ENCODE measurements at places on chromosomes 4 and X.

DNA sequence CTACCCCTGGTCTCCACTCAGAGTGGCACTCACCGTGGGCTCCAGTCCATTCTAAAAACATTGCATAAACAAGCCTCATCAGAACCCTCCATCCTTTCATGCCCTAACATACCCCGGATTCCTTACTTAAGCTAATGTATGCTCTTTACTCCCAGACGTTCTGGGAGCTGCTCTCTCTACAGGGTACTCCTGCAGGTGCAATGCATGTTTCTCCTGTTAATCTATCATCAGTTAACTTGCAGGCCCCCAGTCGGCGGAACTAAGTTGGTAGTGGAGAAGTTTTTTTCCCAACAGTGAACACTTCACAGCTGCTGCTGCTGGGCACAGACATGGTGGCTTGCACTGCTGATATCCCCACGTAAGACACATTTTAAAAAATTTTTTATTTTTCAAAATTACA is 161.6 kb upstream of the FAT1 start:
- no peaks in the 10 kb centered on the region for H3K27me3 ChIP-seq
- DNase-seq, result no peak
- no peak overlapping the region for H3K27ac ChIP-seq
- H3K4me1 ChIP-seq, result no peaks in the 10 kb centered on the region
- H3K36me3 ChIP-seq, result no peaks in the 10 kb centered on the region

GRCh38 chr4:1516881-1517480 is 110.7 kb upstream of the NKX1-1 start:
- H3K27ac ChIP-seq, result no peak overlapping the region
- H3K4me1 ChIP-seq, result no peaks in the 10 kb centered on the region
- no peak for DNase-seq
- no peak overlapping the region for H3K4me3 ChIP-seq

- DNase-seq, result no peak
- no peaks in the 10 kb centered on the region for H3K36me3 ChIP-seq
- H3K4me3 ChIP-seq, result no peak overlapping the region
- no peaks in the 10 kb centered on the region for H3K4me1 ChIP-seq
These were observed 7.5 kb downstream of the PCDH10 start for GRCh38 chr4:133156556-133156955.

- H3K27me3 ChIP-seq, result no peaks in the 10 kb centered on the region
- no peaks in the 10 kb centered on the region for H3K4me1 ChIP-seq
- no peaks in the 10 kb centered on the region for H3K36me3 ChIP-seq
- no peak overlapping the region for H3K4me3 ChIP-seq
- H3K27ac ChIP-seq, result no peak overlapping the region
- no peak for DNase-seq
These were observed 25.3 kb downstream of the IQCM start for GRCh38 chr4:149790172-149790907.

GRCh38 chrX:24761306-24761705 is 67.6 kb downstream of the POLA1 start:
- H3K27ac ChIP-seq, result no peak overlapping the region
- no peak for DNase-seq

GRCh38 chrX:2819345-2820135 is 9.2 kb upstream of the GYG2 start:
- H3K27me3 ChIP-seq, result no peaks in the 10 kb centered on the region
- H3K36me3 ChIP-seq, result no peaks in the 10 kb centered on the region
- no peak overlapping the region for H3K4me3 ChIP-seq
- DNase-seq, result no peak
- H3K4me1 ChIP-seq, result no peaks in the 10 kb centered on the region
- H3K27ac ChIP-seq, result no peak overlapping the region

DNA sequence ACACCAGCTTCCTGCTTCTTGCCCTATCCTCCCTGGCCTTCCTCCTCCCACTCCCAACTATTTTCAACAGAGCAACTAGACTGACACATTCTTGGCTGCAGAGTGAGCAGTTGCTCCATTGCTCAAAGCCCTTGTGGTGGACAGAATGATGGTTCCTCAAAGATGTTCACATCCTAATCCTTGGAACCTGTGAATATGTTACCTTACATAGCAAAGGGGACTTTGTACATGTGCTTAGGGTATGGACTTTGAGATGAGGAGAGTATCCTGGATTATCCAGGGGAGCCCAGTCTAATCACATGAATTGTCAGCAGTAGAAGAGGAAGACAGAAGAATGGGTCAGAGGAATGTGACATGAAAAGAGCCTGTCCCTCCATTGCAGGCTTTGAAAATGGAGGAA is 24.9 kb upstream of the HOPX start:
- H3K27me3 ChIP-seq, result no peaks in the 10 kb centered on the region
- no peaks in the 10 kb centered on the region for H3K4me1 ChIP-seq
- H3K4me3 ChIP-seq, result no peak overlapping the region
- no peaks in the 10 kb centered on the region for H3K36me3 ChIP-seq

DNA sequence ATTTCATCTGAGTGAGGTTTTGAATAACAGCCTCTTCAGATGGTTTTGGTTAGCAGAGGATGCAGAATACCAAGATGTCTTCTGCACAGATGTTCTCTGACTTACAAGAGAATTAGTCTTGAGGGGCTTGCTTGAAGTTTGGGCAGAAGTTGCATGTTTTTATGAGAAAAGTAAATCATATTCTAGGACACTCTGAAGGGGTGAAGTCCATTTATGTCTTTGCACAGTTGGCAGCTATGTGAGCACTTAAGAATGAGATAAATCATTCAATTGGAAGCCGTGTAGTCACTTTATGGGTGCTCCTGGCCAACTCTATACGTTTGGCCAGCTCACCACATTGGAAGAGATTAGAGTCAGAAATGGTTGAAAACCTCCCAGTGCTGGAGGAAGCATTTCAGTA is 252.7 kb upstream of the KCNIP4 start:
- no peaks in the 10 kb centered on the region for H3K36me3 ChIP-seq
- H3K27ac ChIP-seq, result no peak overlapping the region
- DNase-seq, result no peak
- H3K4me1 ChIP-seq, result no peaks in the 10 kb centered on the region
- H3K27me3 ChIP-seq, result no peaks in the 10 kb centered on the region
- no peak overlapping the region for H3K4me3 ChIP-seq

GRCh38 chrX:139759637-139760036 is 51.7 kb upstream of the MCF2 start:
- no peak overlapping the region for H3K4me3 ChIP-seq
- H3K27ac ChIP-seq, result no peak overlapping the region
- no peaks in the 10 kb centered on the region for H3K4me1 ChIP-seq
- DNase-seq, result no peak
- peaks cover 32% of the 10 kb centered on the region for H3K36me3 ChIP-seq

- H3K4me1 ChIP-seq, result no peaks in the 10 kb centered on the region
- no peaks in the 10 kb centered on the region for H3K36me3 ChIP-seq
- H3K27ac ChIP-seq, result no peak overlapping the region
- H3K4me3 ChIP-seq, result no peak overlapping the region
- no peaks in the 10 kb centered on the region for H3K27me3 ChIP-seq
These were observed 351.2 kb downstream of the ARHGAP24 start for GRCh38 chr4:85826060-85826678.

DNA sequence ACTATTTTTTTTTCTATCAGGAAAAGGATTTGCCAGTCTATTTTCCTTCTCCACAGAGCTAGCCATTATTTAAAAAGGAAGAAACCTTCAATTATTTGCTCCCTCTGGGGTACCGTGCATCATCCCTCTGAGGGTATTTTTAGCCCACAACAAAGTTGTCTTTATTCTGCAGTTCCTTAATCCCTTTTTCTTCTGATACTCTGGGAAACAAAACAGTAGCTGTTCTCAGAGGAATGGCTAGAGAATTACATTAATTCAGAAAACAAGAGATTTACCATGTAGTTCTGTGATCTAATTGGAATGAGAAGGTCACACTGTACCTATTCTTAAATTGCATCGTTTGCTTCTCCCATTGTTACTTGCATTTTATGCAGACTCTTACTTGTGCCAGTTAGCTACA is 1056.7 kb downstream of the STIM2 start:
- H3K27ac ChIP-seq, result no peak overlapping the region
- DNase-seq, result no peak
- H3K27me3 ChIP-seq, result no peaks in the 10 kb centered on the region
- H3K4me1 ChIP-seq, result no peaks in the 10 kb centered on the region
- no peak overlapping the region for H3K4me3 ChIP-seq

GRCh38 chr4:1572521-1572920 is 111.6 kb downstream of the FAM53A start:
- no peaks in the 10 kb centered on the region for H3K4me1 ChIP-seq
- no peaks in the 10 kb centered on the region for H3K27me3 ChIP-seq
- H3K27ac ChIP-seq, result no peak overlapping the region
- H3K4me3 ChIP-seq, result no peak overlapping the region
- no peaks in the 10 kb centered on the region for H3K36me3 ChIP-seq
- DNase-seq, result no peak

GRCh38 chrX:77977095-77977494 is 7.7 kb upstream of the PGAM4 start:
- no peaks in the 10 kb centered on the region for H3K27me3 ChIP-seq
- H3K4me3 ChIP-seq, result no peak overlapping the region
- no peaks in the 10 kb centered on the region for H3K36me3 ChIP-seq
- no peak for DNase-seq
- no peak overlapping the region for H3K27ac ChIP-seq

DNA sequence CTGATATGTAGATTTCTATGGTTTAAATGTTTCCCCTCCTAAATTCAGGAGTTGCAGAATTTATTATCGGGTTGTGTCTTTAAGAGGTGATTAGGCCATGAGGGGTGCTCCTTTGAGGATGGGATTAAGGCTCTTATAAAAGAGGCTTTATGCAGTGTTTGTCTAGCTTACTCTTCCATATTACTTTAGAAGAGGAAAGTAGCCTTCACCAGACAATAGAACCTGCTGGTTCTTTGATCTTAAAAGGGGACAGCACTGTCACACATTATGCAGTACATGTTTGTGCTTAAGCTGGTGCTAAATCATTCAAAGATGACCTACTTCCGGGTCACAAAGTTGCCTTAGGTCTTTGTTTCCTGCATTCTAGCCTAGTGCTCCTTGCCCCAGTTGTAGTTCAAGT is 81.0 kb downstream of the CPXCR1 start:
- H3K27me3 ChIP-seq, result no peaks in the 10 kb centered on the region
- no peak for DNase-seq
- no peak overlapping the region for H3K4me3 ChIP-seq
- H3K27ac ChIP-seq, result no peak overlapping the region
- H3K4me1 ChIP-seq, result no peaks in the 10 kb centered on the region
- H3K36me3 ChIP-seq, result no peaks in the 10 kb centered on the region

DNA sequence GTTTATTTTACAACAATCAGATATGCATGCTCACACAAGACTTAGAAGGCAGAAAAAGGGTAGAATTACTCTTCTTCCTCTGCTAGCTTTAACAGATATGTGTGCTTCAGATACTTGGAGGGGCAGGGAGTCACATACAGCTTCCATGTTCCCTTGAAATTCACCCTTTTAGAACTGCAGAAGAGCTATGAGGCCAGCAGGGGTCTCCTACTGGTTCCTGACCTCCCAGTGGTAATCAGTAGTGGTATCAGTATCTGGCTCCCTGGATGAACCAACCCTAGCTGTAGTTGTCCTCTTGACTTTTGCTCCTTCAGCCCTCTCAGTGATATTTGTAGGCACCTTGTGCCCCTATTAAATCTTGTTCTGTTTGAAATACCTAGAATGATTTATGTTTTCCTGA is 81.5 kb downstream of the RCHY1 start:
- no peak overlapping the region for H3K27ac ChIP-seq
- H3K4me3 ChIP-seq, result no peak overlapping the region
- no peaks in the 10 kb centered on the region for H3K4me1 ChIP-seq
- H3K27me3 ChIP-seq, result no peaks in the 10 kb centered on the region

DNA sequence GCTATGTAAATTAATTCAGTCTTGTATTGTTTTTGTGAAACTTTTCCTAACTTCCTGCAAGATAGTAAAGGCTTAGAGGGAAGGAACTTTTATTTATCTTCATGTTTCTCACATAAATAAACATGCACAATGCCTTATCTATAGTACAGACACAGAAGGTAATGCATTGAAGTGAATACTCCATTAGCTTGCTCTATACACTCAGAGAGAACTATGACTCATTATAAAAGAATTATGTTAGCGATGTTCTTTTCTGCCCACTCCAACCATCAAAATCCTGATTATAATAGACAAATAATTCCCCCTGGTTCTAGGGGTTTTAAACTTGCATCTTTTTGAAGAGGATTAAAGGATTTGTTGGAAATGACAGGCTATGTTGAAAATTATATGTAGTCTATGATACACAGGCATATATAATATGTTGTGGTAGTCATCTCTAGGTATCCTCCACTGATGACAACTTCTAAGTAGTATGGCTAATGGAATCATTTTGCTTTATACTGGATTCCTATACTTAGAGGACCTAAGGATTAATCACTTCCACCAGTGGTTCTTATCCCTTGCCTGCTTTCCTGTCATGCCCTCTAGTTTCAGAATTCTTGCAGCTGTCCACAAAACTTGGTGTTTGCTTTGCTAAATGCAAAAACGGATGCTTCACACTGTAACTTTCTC is 115.7 kb downstream of the NDST4 start:
- H3K36me3 ChIP-seq, result no peaks in the 10 kb centered on the region
- H3K27me3 ChIP-seq, result no peaks in the 10 kb centered on the region
- no peak overlapping the region for H3K4me3 ChIP-seq
- H3K27ac ChIP-seq, result no peak overlapping the region

DNA sequence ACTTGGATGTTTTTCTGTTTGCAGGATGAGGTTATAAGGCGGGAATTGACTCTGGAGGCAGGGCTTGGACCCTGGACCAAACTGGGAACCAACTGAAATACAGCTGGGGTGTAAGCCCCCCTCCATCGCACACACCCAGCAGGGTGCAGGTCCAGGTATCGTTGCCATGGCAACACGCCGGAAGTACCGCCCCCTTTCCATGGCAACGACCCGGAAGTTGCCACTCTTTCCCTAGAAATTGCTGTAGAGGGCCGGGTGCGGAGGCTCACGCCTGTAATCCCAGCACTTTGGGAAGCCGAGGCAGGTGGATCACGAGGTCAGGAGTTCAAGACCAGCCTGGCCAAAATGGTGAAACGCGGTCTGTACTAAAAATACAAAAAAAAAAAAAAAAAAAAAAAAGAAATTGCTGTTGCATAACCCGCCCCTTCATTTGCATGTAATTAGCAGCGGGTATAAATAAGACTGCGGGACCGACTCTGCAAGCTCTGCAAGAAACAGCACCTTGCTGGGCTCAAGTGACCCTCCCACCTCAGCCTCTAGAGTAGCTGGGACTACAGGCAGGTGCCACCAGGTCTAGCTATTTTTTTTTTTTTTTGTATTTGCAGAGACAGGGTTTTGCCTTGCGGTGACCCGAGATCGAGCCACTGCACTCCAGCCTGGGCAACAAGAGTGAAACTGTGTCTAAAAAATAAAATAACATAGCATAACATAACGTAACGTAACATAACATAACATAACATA is 139.6 kb downstream of the CRLF2 start:
- no peak overlapping the region for H3K27ac ChIP-seq
- no peak overlapping the region for H3K4me3 ChIP-seq
- H3K27me3 ChIP-seq, result no peaks in the 10 kb centered on the region
- H3K36me3 ChIP-seq, result no peaks in the 10 kb centered on the region
- no peak for DNase-seq

Data from CD14-positive monocyte (primary cell).